T-helper 2 cell treated with Interferon-gamma antibody and Interleukin-4, amounts not matched to agents 5 μg/mL and 100 μg/mL, for 36 hours (primary cell): ENCODE measurements at places on chromosomes 3 and 15.

- H3K4me1 ChIP-seq: peaks cover 29% of the 10 kb centered on the region
- DNase-seq: peak; percentile 17
- no peak overlapping the region for H3K27ac ChIP-seq
- H3K4me3 ChIP-seq: no peak overlapping the region
- peaks cover 22% of the 10 kb centered on the region for H3K27me3 ChIP-seq
These were observed 21.5 kb upstream of the MYO1E start for GRCh38 chr15:59394166-59394661.

DNA sequence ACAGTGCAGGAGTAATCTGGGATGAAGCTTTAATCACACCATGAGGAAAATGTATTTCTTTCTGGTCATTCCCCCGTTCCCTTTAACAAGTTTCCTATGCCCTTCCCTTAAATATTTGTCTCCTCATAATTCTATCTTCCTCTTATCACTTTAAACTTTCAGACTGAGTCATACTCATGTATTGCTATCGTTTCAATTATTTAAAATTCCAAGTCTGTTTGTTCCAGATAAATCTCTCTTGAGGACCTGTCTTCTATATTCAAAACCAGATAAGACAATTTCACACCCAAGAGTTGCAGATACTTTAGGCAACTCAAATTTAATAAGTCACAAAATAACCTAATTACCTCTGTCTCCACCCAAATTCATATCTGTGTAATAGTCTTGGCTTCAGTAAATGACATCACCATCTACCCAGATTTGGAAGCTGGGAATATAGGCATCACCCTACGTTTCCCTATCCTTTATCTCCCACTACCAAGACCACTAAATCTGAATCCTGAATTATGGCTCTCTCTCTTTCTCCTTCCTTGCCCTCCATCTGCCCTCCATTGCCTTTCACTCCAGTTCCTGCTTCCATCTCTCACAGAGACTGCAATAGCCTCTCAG is 220.1 kb downstream of the PYDC2 start:
- H3K27me3 ChIP-seq: no peaks in the 10 kb centered on the region
- H3K27ac ChIP-seq: no peak overlapping the region
- DNase-seq: no peak
- no peaks in the 10 kb centered on the region for H3K4me1 ChIP-seq

DNA sequence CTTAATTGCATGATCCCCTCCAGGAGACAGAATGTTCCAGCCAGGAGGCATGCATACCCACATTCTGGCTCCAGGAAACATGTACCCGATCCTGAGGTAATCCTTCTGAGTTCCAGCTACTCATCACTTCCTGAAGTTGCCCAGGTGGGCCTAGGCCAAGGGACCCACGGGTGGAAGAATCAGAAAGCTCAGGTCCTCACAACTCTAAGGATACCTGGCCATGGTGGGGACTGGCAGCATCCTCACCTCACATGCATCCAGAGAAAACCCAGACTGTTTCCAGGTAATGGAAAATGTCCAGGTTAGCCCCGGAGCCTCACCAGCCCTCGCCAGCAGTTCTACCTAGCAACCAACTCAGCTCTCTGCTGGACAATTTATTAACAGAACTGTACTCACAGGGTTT is 78.2 kb downstream of the DAPK2 start:
- H3K4me1 ChIP-seq: peaks cover 37% of the 10 kb centered on the region
- no peak overlapping the region for H3K27ac ChIP-seq
- H3K36me3 ChIP-seq: peaks cover 6% of the 10 kb centered on the region

DNA sequence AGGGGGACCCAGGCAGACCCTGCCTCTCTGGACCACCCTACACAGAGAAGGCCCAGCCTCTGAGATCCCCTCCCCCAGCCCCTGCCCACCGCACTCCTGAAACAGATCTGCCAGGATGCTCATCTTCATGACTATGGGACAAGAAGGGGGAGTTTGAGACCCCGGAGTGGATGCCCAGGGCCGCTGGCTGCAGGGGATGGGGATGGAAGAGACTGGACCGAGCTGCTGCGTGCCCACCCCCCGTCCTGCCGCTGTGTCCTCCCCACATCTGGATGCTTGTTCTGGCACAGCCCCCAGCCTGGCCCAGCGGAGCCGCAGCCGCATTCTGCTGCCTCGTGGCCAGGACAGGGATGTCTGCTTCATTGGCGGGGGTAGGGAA is 30.3 kb upstream of the SEMA3F start:
- no peak overlapping the region for H3K27ac ChIP-seq
- peaks cover 4% of the 10 kb centered on the region for H3K36me3 ChIP-seq
- DNase-seq: no peak
- no peaks in the 10 kb centered on the region for H3K27me3 ChIP-seq
- no peak overlapping the region for H3K4me3 ChIP-seq
- no peaks in the 10 kb centered on the region for H3K4me1 ChIP-seq

DNA sequence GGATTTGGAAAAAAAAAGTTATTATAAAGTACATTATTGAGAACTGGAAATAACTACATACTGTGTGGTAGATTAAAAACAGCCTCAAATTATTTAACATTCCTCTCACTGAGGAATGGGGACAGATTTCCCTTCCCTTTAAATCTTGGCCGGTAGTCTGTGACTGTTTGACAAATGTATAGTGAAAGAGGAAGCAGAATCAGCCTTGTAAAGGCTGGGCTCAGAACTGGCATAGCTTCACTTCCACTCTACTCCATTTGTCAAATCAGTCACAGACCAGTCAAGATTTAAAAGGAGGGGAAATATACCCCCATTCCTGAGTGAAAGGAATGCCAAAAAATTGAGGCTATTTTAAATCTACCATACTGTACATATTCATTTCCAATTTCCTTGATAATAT is 18.2 kb upstream of the B4GALT4 start:
- H3K4me3 ChIP-seq: no peak overlapping the region
- H3K27ac ChIP-seq: no peak overlapping the region
- peaks cover 6% of the 10 kb centered on the region for H3K4me1 ChIP-seq
- peaks cover 9% of the 10 kb centered on the region for H3K27me3 ChIP-seq
- no peaks in the 10 kb centered on the region for H3K36me3 ChIP-seq

DNA sequence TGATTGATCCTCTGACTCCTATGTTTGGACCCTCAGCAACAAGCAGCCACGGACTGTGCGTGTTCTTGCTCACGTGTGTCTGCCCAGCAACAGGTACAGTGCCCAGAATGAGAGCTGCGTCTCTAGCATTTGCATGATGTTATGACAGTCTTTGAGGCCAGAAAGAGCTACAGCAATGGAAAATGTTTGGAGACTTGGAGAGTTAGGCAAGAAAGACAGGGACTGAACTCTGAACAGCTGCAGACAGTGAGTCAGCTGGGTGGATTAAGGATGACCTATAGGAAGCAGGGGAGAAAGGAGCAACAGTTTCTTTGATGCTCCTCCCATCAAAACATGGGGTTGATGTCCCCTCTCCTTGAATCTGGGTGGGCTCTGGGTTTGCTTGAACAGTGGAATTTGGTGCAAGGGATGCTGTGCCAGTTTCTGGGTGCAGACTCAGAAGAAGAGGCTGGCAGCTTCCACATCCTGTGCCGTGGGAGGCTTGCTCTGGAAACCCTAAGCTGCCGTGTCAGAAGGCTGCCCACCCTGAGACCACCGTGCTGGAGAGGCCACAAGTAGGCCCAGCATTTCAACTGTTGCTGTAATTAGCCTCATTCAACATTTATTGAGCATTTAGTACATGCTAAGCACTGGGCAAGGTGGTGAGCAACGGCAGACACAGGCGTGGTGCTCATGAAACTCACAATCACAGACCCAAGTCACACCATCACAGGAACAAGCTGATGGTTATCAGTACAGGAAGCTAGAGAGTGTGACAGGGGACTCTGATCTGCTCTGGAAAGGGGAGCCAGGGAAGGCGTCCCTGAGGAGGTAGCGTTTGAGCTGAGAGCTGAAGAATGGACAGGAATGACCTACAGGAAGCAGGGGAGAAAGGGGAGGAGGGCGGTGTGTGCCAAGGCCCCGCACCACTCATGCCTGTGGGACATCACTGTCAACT is 21.7 kb downstream of the CCR9 start:
- H3K36me3 ChIP-seq: peaks cover 31% of the 10 kb centered on the region
- H3K4me1 ChIP-seq: peaks cover 36% of the 10 kb centered on the region
- DNase-seq: peak; percentile 24
- H3K27ac ChIP-seq: peak overlapping the region; percentile 59
- peak overlapping the region; percentile 54 for H3K4me3 ChIP-seq

DNA sequence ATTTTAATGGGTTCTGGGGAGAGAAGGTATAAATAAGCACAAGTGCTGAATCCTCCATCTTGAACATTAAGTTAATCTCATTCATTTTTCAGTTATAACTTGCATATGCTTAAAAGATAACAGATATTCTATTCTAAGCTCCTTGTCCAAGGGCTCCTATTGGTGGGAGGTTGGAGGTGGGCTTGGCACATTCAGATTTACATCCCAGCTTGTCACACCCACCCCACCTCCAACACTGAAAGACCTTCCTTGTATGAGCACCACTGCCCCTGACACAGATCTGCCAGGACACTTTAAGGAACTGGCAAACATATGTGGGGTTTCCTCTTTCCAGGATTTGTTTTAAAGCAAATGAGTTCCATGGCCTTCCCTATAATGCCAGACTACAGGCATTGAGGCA is 30.6 kb downstream of the HOMER2 start:
- H3K36me3 ChIP-seq: no peaks in the 10 kb centered on the region
- H3K4me3 ChIP-seq: no peak overlapping the region
- no peaks in the 10 kb centered on the region for H3K27me3 ChIP-seq

DNA sequence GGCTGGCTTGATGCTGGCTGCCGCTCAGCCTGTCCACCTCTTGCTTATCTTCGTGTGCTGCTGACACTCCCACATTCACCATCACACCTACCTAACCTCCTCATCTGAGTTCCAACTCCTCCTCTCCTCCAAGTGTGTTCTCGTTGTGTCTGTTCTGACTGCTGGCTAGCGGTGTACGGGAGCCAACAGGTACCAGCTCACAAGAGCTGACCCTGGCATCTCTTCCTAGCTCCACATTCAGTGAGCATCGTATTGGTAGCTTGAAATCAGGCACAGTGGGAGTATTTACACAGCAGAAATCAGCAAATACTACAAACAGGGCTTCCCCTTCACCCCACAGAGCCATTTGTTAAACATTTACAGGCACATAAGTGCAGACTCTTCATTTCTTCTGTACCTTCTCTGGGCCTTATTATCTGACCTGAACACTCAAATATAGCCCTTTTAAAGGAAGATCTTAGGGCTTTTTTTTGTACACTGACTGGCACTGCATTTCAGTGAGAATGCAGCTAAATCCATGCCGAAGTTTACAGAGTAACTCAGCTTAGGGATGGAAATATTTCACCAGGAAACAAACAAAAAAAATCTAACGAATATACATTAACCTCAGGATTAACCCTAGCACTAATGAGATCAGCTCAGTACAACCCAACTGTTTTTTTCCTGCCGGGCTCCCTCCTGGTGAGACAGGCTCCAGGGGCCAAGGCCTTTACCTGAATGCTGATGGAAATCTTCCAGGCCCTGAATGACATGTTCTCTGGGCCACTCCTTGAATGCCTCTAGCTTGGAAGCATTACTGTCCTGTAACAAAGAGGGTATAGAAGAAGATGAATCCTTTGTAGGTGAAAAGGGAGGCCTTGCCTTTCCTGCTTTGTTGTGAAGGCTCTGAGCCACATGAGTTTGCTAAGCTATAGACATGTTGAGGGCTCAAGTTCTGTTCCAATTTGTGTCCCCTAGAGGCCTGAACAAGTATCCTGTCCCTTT is 150.5 kb upstream of the LPP start:
- no peak for DNase-seq
- no peaks in the 10 kb centered on the region for H3K27me3 ChIP-seq
- H3K4me3 ChIP-seq: no peak overlapping the region
- peaks cover 61% of the 10 kb centered on the region for H3K4me1 ChIP-seq

- H3K36me3 ChIP-seq: no peaks in the 10 kb centered on the region
- DNase-seq: no peak
- H3K27me3 ChIP-seq: peaks cover 17% of the 10 kb centered on the region
- H3K4me1 ChIP-seq: peaks cover 2% of the 10 kb centered on the region
These were observed 3.1 kb upstream of the FAM240A start for GRCh38 chr3:46609212-46609721.

DNA sequence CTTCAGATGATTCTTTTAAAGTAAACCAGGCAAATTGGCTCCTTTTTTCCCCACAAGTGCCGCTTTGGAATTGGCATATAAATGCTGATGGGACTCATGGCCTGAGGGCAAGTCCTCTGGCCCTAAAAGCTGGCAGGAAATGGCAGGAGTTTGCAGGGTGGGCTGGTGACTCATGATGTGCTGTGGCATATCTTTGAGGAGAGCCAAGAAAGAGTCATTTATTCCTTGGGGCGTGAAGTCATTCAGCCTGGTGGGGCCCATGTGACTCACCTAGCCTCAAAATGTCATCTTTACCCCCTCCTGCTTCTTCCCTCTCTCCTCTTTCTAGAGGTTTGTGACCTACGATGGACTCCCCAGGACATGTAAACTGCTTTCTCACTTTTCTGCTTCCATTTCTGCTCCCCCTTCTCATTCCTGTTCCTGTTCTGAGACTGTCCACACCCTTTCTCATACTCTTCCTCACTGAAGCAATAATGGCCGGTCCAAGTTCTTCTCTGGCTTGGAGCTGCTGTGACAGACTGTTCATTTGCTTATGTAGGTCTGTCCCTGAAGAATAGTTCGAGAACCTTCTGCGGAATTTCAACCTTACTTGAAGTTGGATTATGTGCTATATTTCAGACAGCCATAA is 326.1 kb downstream of the SATB1 start:
- peak; percentile 79 for DNase-seq
- no peak overlapping the region for H3K27ac ChIP-seq
- H3K36me3 ChIP-seq: no peaks in the 10 kb centered on the region
- H3K27me3 ChIP-seq: no peaks in the 10 kb centered on the region
- no peak overlapping the region for H3K4me3 ChIP-seq

GRCh38 chr3:115713284-115713683 is 90.0 kb downstream of the GAP43 start:
- H3K4me3 ChIP-seq: no peak overlapping the region
- no peak overlapping the region for H3K27ac ChIP-seq
- H3K27me3 ChIP-seq: peaks cover 8% of the 10 kb centered on the region
- DNase-seq: no peak
- H3K4me1 ChIP-seq: no peaks in the 10 kb centered on the region
- no peaks in the 10 kb centered on the region for H3K36me3 ChIP-seq

- H3K4me3 ChIP-seq: peak overlapping the region; percentile 83
- H3K27ac ChIP-seq: peak overlapping the region; percentile 3
- H3K4me1 ChIP-seq: peaks cover 24% of the 10 kb centered on the region
- H3K36me3 ChIP-seq: no peaks in the 10 kb centered on the region
These were observed 4.7 kb upstream of the GOLGA8B start for GRCh38 chr15:34588046-34588674.

DNA sequence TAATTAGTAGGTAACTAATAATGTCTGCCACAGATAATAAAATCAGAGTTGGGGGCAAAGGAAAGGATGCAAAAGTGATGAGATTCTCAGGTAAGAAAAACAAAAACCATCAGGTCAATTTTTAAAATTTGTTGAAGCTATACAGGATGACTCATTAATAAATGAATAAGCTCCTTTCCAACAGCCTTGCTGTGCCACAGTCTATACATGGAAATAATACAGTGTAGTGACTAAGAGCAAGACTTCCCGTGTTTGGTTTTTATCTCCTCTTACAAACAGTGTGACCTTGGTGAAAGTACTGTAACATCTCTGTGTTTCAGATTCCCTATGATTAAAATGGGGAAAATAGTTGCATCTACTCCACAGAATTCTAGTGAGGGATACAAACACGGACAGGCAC is 331.6 kb downstream of the PYDC2 start:
- no peak for DNase-seq
- no peak overlapping the region for H3K27ac ChIP-seq
- no peaks in the 10 kb centered on the region for H3K36me3 ChIP-seq
- H3K4me1 ChIP-seq: no peaks in the 10 kb centered on the region

GRCh38 chr15:75808563-75808962 is 34.7 kb upstream of the UBE2Q2 start:
- DNase-seq: no peak
- peaks cover 3% of the 10 kb centered on the region for H3K4me1 ChIP-seq
- no peaks in the 10 kb centered on the region for H3K36me3 ChIP-seq
- H3K4me3 ChIP-seq: no peak overlapping the region
- peaks cover 32% of the 10 kb centered on the region for H3K27me3 ChIP-seq
- H3K27ac ChIP-seq: no peak overlapping the region
